Stimulated activated CD4-positive, alpha-beta T cell treated with anti-CD3 and anti-CD28 coated beads, Interleukin-2, amount 100 ng/mL, for 24 hours (primary cell): ENCODE measurements at places on chromosomes 1 and 21.

- no peak for DNase-seq
These were observed 51.5 kb downstream of the DMRTA2 start for GRCh38 chr1:50371749-50372148.

DNA sequence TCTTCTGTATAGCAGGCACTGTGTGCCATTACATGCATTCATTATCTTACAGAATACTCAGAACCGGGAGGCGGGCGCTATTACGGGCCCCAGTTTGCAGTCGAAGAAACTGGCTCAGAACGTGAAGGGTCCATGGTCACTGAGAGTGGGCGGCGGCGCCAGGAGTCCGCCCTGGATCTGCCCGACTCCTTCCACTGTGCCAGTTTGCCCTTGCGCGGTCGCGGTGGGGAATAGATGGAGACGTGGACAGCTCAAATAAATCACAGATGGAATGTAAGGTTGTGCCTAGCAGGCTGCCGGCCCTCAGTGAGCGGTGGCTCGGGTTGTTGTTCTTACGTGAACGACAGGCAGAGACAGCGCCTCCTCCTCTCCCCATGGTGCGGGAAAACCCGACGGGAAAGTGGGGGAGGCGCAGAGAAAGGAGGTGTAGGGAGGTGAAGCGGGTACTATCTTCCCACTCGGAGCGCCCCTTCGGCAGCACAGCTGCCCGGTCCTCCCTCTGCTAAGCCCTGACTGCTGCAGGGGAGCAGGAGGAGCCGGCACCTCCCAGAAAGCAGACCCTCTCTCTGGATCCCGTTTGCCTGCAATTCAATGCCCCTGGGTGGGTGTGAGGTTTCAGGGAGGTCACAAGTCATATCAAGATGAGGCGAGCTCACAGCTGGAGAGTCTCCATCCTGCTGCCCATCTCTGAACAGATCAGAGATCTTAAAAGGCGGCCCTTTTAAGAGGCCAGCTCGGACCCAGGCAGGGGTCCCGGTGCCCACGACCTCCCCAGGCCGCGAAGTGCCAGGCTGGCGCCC is 1.1 kb downstream of the COL9A2 start:
- peak; percentile 44 for DNase-seq

GRCh38 chr1:60762176-60762575 is 320.2 kb upstream of the NFIA start:
- DNase-seq = no peak

GRCh38 chr1:169585181-169585580 is 1.1 kb downstream of the F5 start:
- DNase-seq = no peak

- DNase-seq = no peak
These were observed 39.0 kb upstream of the F3 start for GRCh38 chr1:94580367-94581115.

DNA sequence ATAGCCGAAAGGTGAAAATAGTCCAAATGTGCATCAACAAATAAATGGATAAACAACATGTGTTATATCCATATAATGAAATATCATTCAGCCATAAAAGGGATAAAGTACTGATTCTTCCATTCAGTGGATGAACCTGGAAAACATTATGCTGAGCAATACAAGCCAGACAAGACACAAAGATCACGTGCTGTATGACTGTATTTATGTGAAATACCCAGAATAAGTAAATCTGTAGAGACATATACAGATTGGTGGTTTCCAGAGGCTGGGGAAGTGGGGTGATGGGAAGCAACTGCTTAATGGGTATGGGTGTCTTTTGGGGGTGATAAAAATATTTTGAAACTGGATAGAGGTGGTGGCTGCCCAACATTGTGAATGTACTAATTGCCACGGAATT is 13.3 kb upstream of the GSTM4 start:
- no peak for DNase-seq

DNA sequence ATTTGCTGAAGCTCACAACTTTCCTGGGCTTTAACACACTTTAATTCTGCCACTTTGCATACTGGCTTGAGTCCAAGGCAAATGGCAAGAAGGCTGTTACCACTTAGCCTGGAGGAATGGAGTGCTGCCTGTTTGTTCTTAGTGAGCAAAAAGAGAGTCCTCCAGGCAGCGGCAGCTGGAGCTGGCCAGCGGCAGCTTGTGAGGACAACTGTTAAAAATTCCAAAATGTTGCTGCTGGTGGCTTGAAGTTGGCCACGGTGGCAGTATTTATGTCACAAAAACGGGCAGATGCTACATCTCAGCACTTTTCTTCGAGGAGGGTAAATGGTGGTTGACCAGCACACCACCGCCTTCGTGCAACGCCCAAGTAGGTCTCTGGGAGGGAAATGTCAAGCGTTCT is 27.3 kb downstream of the STPG1 start:
- no peak for DNase-seq

DNA sequence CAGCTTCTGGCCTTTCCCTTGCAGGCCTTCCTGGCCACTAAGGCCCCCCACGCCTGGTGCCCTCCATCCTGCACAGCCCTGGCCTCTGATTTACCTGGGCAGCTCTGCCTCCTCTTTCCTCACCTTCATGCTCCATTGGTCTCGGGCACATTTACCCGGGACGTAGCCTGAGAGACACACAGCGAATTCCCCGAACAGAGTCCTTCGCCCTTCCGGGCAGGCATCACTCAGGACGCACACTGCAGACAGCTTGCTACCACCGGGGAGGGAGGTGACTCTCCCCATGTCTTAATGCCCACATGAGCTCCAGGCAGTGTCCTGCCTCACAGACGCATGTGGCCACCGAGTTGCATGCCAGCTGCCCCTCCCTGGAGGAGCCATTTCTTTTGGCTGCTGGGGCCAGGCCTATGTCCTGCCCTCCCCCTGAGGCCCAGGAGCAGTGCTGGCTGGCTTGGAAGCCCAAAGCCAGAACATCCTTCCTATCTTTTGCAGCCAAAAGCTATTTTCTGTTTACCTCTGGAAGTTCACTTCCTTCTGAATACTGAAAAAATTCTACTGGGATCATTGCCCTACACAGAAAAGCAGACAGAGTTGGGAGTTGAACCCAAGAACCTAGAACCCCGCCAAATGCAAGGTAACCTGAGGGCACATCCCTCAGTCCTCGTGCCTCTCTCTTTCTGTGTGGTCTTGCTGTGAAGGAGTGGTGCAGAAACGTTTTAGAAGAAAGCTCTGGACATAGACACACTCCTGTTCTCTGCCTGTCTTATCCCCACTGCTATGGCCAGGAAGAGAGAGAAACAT is 209.5 kb downstream of the TOMM20 start:
- DNase-seq = no peak

GRCh38 chr1:221877311-221877710 is 135.4 kb upstream of the DUSP10 start:
- no peak for DNase-seq

- DNase-seq = no peak
These were observed 149.3 kb downstream of the TGFB2 start for GRCh38 chr1:218494449-218494852.

DNA sequence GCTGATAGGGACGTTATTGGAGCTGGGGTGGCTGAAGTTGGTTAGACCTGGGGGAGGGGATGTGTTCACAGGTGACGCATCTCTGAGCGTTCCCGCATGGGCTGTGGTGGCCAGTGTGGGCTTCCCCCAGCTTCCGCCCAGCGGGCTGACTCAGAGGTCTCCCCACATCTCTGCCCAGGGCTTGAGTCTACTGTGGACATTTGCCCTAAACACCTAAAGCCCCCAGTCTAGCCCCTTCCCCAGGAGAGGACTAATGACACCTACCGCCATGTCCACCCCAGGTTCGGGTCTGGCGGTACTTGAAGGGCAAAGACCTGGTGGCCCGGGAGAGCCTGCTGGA is 2.0 kb downstream of the AGRN start:
- DNase-seq = no peak

DNA sequence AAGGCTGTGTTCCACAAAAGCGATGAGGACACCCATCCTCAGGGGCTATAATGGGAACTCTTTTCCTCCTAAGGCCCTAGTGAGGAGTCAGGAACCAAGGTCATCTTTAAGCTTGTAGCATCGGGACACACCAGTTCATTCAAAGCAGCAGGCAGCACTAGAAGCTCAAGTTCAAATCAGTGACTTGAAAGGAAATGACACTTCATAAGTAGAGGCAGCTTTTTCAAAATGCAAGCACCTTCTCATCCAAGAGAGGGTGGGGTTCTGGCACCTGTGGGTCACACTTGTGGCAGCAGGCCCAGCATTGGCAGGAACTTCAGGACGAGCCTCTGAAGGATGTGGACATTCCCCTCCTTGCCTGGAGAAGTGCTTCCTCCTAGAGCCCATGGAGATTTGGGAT is 496.3 kb downstream of the KIF26B start:
- DNase-seq = no peak

DNA sequence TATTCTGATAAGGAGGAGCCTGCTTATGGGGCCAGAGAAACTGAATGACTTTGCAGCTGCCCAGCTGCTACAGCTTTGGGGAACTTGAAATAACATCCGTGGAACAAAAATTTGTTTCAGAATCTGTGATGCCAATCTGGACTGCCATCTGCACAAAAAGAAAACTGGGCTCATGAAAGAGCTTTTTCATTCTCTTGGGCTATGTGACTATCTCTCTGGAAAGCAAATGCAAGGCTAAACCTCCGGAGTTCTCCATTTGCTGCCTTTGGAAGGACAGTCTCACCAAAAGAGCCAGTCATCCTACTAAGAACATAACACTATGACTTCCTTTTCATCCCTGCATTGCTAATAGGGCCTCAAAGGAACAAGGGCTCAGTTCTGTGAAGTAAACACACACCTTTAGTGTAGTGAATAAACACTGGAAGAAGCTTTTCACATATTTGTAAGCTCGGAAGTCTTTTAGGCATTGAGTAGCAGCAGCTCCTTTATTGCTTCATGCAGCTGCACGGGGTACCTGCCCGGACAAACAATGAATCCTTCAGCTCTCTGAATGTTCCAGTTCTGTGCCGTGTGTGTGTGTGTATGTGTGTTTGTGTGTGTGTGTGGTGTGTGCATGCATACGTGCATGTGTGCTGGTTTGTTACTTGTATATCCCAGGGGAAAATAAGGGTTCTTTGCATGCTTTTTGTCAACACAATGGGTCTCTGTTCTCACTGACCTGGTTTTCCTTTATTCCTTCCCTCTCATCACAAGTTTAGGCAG is 255.5 kb upstream of the SGIP1 start:
- no peak for DNase-seq

DNA sequence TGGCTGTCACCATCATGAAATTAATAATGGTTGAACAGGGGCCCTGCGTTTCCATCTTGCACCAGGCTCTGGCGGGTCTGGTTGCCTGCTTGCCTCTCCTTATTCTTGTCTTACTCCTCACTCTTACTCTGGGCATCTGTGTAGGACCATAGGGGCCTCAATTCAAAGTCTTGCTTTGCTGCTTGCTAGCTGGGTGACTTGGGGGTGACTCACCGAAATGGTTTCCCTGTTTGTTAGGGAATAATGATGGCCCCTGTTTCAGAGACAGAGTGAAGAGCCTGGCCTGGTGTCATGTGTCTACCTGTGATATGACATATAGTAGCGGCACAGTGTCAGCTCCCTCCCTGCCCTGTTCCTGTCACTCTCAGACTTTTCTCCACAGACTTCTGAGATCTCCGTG is 24.6 kb downstream of the KCNC4 start:
- no peak for DNase-seq

DNA sequence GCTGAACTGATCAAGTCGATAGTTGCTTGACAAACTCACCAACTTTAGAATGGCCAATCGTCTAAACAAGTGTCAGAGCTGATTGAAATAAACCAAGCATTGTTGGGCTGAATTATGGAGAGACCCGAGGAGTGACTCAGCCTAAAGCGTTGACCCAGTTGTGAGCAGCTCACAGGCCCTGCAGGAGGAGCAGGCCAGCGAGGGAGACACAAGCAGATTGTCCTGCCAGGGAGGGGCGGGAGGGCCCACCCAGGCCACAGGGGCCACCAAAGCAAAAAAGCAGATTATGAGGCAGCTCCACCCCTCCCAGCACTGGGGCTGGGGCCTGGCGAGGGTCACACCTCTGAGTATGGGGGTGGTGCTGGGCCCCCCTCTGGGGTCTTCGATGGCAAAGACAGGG is 10.1 kb upstream of the MATN1 start:
- no peak for DNase-seq

GRCh38 chr1:26387447-26387846 is 14.9 kb upstream of the ZNF683 start:
- no peak for DNase-seq

DNA sequence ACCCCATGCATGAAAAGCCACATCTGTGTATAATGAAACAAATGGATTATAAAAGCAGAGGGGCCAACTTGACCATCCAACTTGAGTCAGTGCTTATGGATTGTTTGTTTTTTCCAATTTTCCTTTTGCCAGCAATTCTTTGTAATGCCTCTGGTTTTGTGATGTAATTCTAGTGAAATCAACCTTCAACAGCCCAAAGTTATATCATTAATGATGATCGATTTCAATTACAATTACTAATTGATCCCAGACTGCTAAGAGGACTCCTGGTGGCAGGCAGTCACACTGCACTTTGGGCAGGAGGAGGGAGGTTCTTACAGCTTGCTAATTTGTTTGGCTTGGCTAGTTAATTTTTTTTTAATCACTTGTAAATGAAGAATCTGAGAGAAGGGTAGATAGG is 552.3 kb downstream of the NUF2 start:
- DNase-seq = no peak

DNA sequence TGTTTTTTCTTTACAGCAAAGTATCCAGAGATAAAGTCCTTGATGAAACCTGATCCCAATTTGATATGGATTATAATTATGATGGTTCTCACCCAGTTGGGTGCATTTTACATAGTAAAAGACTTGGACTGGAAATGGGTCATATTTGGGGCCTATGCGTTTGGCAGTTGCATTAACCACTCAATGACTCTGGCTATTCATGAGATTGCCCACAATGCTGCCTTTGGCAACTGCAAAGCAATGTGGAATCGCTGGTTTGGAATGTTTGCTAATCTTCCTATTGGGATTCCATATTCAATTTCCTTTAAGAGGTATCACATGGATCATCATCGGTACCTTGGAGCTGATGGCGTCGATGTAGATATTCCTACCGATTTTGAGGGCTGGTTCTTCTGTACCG is 6.5 kb downstream of the DEGS1 start:
- DNase-seq = no peak

DNA sequence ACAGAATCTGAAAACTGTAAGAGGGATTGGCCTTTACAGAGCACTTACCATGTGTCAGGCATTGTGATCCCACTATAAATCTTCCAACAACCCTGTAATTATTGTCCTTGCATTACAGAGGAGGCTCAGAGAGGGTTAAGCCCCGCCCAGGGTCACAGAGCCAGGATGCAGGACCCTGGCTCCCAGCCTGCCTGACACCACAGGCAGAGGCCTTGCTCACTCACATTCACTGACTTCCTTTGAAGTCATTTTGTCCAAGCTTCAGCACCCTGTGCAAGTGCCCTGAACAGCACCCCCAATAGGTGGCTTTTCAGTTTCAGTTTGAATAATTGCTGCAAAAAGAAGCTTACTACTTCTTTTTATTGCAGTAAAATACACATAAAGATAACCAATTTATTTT is 256.8 kb upstream of the NFIA start:
- no peak for DNase-seq

- DNase-seq = no peak
These were observed 28.4 kb upstream of the PADI1 start for GRCh38 chr1:17176306-17177061.

- DNase-seq = no peak
These were observed 74.2 kb upstream of the LRRC8D start for GRCh38 chr1:89746424-89747149.

GRCh38 chr1:21261551-21262292 is 28.5 kb downstream of the ECE1 start:
- DNase-seq = no peak
